Uterus (tissue), 4 donors: ENCODE measurements at places on chromosomes 1 and 21. TPM values are rescaled to one million over a fixed set of nuclear protein-coding genes. Genes with fewer than 3 reads are reported as not detected.
A peak's percentile ranks its signal among the peaks of the same experiment; 100 is the strongest.

Gene OSCP1
- total RNA-seq, result 2.4 TPM

Gene RRP1
- 15.9 TPM for total RNA-seq

- H3K4me1 ChIP-seq, result no peaks in the 10 kb centered on the region
- no peak overlapping the region for H3K27ac ChIP-seq
- no peaks in the 10 kb centered on the region for H3K36me3 ChIP-seq
- H3K27me3 ChIP-seq, result no peaks in the 10 kb centered on the region
Observed at GRCh38 chr1:58854576-58854975, 70.7 kb upstream of the JUN start.

- no peak overlapping the region for H3K27ac ChIP-seq
- H3K4me3 ChIP-seq, result no peak overlapping the region
- no peaks in the 10 kb centered on the region for H3K27me3 ChIP-seq
- DNase-seq, result no peak
- no peaks in the 10 kb centered on the region for H3K4me1 ChIP-seq
- no peaks in the 10 kb centered on the region for H3K36me3 ChIP-seq
Observed at GRCh38 chr1:40815420-40815819, 31.8 kb downstream of the KCNQ4 start.

DNA sequence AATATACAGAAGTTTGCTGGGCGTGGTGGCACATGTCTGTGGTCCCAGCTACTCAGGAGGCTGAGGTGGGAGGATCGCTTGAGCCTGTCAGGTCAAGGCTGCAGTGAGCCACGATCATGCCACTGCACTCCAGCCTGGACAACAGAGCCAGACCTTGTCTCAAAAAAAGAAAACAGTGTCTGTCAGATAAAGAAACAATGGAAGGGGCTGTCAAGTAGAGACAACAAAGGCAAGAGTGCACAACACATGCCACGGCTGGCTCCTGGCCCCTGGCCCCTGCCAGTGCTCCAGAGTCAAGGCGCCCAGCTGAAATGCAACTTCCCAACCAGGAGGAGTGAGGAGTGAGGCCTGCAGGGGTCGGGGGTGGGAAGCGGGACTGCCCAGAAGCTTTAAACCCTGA, 32.6 kb downstream of the PRDM15 start:
- H3K36me3 ChIP-seq, result no peaks in the 10 kb centered on the region
- H3K27me3 ChIP-seq, result no peaks in the 10 kb centered on the region
- no peaks in the 10 kb centered on the region for H3K4me1 ChIP-seq
- no peak overlapping the region for H3K4me3 ChIP-seq
- no peak overlapping the region for H3K27ac ChIP-seq

DNA sequence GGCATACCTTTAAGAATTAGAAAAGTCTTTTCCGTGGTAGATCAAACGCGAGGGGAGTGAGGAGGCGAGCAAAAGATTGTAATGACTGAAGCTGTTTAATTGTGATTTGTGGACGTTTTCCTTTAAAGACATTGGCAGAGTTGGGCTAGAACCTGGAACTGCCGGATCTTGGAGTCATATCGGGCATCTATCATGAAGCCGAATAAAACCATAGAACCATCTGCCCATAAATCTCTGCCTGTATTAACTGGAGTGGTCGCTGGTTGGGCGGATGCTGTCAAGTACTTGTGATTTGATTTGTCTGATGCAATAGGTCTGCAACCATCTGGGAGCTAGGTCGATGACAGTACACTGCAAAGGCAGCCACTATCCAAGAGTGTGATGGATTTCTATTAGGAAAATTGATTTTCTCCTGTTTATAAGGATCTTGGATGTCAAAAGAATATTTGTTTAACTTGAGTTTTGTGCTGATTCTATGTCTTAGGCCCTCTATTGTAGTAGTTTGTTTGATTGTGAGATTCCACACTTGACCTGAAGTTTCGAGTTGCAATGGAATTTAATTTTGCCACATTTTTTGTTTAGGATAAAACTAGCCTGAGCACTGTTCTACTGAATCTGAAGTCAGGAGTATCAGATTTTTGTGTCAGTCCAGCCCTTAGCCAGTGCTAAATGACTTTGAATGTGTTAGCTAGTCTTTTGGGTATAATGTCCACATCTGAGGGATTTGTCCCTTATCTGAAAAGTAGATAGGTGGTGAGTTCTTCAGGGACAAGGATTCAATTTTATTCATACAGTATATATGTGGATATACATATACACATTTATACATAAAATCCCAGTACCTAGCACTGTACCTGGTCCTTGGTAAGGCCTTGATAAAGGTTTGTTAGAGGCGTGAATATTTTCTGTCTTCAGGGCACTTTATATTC, 1.2 kb downstream of the SARS1 start:
- peak; percentile 54 for DNase-seq
- H3K36me3 ChIP-seq, result no peaks in the 10 kb centered on the region
- peak overlapping the region; percentile 54 for H3K4me3 ChIP-seq
- H3K4me1 ChIP-seq, result peaks cover 19% of the 10 kb centered on the region

- no peak overlapping the region for H3K4me3 ChIP-seq
- H3K27me3 ChIP-seq, result no peaks in the 10 kb centered on the region
- no peak for DNase-seq
- H3K4me1 ChIP-seq, result no peaks in the 10 kb centered on the region
- no peaks in the 10 kb centered on the region for H3K36me3 ChIP-seq
Observed at GRCh38 chr21:34559089-34559631, 47.1 kb upstream of the KCNE1 start.
